ENCODE measurements at places on chromosomes 2 and 18. TPM values are rescaled to one million over a fixed set of nuclear protein-coding genes. Genes with fewer than 3 reads are reported as not detected.

- no peak for DNase-seq
These were observed 35.6 kb downstream of the RAMP1 start for GRCh38 chr2:237894986-237895543.

- DNase-seq, result no peak
These were observed 26.8 kb upstream of the DCC start for GRCh38 chr18:52313213-52313612.

DNA sequence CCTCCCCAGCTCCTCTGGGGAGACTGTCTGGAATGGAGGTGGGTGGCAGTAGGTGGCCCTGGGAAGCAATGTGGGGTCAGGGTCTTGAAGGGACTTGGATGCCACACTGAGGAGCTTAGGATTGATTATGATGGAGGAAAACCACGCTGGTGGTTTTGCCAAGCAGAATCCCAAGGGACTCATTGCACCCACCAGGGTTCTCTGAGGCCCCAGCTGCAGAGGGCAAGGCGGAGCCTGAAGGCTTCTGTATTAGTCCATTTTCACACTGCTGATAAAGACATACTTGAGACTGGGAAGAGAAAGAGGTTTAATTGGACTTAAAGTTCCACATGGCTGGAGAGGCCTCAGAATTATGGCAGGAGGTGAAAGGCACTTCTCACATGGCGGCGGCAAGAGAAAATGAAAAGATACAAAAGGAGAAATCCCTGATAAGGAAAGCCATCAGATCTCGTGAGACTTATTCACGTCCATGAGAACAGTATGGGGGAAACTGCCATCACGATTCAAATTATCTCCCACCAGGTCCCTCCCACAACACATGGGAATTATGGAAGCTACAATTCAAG, 87.2 kb upstream of the YWHAQ start:
- DNase-seq, result no peak

DNA sequence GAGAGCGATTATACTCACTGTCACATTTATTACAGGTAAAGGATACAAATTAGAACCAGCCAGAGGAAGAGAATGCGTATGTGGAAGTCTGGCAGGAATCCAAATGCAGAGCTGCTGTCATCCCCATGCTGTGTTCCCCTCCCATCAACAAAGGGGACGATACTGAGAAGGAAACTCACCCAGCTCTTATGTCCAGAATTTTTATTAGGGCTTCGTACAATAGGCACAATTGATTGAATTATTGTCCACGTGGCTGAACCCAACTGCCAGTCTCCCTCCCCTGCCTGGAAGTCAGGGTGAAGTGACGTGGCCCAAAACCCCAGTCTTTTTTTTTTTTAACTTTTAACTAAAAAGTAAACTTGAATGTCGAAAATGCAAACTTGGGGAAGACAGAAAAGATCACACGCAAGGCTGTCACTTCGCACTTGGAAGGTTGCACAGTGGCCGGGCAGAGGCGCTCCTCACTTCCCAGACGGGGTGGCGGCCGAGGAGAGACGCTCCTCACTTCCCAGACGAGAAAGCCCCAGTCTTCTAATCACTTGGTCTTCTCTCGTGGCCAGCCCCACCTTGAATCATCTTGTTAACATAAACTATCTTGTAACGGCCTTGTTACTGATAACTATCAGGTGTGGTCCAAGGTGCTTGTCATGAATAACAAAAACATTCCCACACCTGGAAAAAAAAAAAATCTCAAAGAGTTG, 40.0 kb upstream of the ITSN2 start:
- no peak for DNase-seq

- DNase-seq, result no peak
These were observed 160.6 kb downstream of the METTL4 start for GRCh38 chr18:2410688-2411087.

GRCh38 chr2:110105608-110106467, 9.8 kb downstream of the MALL start:
- DNase-seq, result no peak

The RNU2-63P gene
- total RNA-seq, result not detected

DNA sequence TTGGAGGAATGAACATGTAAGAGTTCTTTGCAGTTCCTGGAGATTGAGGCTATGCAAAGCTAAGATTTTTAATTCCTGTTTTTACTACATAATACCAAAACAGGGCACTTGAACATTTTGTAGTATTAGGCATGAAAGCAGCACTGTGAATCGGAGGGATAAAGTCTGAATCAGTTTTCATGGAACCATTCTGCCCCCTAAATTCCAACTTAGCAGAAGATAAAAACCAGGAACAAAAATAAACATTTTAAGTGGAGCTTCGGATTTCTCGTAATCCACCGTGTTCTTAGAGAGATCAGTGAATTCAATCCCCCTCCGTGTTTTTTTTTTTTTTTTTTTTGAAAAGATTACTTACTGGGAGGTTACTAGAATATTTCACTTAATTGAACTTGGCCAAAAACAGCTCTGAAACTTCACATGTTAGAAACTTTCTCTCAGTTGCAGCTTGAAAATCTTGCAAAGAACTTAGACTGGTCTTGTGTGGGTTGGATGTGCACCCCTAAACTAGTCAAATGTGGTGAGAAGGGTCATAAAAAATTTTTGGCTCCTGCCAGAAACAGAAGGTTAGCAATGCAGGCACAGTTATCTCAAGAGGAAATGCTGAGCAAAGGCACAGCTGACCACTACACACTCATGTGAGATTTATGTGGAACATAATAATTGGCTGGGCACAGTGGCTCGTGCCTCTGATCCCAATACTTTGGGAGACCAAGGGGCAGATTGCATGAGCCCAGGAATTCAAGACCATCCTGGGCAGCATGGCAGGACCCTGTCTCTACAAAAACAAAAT, 145.4 kb upstream of the RNF152 start:
- DNase-seq, result no peak

GRCh38 chr2:183604065-183604464, 479.8 kb downstream of the NUP35 start:
- no peak for DNase-seq

DNA sequence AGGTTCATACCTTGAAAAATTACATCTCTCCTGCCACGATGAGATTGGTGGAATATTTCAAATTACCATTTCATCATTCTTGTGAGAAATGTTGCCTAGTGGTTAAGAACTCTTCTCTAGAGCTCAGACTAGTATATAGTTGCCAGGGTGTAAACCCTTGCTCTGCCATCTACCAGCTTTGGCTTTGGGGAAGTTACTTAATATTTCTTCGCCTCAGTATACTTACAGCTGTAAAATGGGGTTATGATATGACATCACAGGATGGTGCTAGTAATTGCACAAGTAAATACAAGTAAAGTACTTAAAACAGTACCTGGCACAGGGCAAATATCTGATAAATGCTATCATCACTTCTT, 1.5 kb downstream of the SPOPL start:
- DNase-seq, result no peak

- no peak for DNase-seq
These were observed 32.8 kb upstream of the ZNF396 start for GRCh38 chr18:35409911-35410310.

DNA sequence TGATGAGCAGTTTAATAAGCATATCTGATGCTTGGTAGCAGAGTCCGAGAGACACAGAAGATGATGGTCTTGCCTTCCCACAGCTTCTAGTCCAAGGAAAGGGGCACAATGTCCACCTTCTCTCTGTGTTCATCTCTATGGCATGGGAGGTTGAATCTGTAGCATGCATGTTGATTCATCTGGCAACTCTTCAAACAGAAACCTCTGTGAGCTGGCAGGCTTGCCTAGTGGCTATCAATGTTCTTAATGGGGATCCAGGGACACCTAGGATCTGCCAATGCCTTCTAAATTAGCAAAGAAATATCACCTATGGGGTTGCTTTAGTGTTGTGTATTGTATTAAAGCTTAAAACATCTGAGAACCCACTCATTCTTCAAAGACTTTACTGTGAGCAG, 170.8 kb downstream of the INO80D start:
- no peak for DNase-seq

The SERPINB12 gene
- not detected for total RNA-seq

The CD8B2 gene
- total RNA-seq, result not detected

The NTSR2 gene
- total RNA-seq, result 0.36 TPM

- DNase-seq, result no peak
These were observed 84.1 kb downstream of the LDLRAD4 start for GRCh38 chr18:13302457-13303225.

- no peak for DNase-seq
These were observed 146.0 kb upstream of the CYP26B1 start for GRCh38 chr2:72293620-72294019.

DNA sequence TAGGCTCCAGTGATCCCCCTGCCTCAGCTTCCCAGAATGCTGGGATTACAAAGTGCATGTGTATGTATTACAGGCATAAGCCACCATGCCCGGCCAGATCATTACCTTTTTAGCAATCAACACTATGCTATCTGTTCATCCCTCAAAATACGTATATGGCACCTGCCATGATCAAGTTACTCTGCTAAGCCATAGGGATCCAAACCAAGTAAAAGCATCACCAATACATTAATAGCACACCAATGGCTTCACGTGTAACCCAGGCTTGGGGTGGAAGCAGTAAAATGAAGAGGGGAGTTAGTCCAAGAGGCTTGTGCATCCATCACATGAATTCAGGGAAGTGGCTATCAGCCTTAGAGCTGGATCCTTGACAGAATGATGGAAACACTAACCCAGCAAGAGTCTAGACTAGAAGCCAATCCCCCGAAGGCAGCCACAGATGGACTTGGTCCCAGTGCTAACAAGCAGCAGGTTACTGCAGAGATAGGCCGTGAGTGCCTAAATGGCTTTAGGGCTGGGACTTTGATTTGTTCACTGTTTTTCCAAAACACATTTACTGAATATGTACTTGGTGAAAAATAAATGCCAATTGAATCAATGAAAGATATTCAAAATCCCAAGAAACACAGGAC, 11.3 kb downstream of the HDLBP start:
- no peak for DNase-seq

DNA sequence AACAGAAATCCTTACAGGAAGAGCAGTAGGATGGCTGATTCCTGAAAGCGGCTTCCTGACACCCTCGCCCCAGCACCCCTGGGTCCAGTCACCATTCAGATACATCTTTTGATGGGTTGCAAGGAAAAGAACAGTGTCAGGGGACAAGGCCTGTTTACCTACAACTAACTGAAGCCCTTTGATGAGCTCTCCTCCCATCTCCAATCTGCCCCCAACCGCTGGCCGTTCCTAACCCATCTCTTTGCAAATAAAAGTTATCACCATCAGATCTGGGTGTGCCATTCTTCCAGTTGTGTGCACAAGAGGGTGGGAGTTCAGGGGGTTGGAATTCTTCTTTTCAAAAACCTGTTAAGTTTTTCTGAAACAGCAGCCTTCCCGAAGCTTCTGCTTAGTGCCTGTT, 48.9 kb downstream of the ARL4C start:
- DNase-seq, result no peak

The PMS1 gene
- 13.0 TPM for total RNA-seq

The CHRNG gene
- 94.1 TPM for total RNA-seq

The ZDBF2 gene
- total RNA-seq, result 20.8 TPM

- DNase-seq, result no peak
These were observed 8.3 kb upstream of the TNS1 start for GRCh38 chr2:218010984-218011652.

The PDCD1 gene
- 0.30 TPM for total RNA-seq

Measured in psoas muscle (tissue), 8 donors.